ENCODE measurements at places on chromosomes 1 and 21.

DNA sequence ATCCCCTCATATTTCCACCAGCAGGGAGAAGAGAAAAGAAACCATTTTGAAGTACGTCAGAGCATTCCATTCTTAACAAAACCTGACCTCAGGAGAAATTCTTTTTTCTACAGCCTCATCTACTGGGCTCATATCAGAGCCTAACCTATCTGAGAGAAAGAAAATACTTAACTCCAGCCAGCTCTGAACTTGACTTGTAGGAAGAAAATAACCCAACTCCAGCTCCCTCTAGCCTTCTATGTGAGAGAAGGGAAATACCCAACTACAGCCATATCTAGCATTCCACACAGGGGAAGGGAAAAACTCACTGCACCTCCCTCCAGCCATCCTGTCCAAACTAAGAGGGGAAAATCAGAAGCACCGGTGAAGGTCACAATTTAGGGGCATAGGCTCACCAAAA lies 57.7 kb downstream of the SPATA6 start:
- DNase-seq, result no peak

DNA sequence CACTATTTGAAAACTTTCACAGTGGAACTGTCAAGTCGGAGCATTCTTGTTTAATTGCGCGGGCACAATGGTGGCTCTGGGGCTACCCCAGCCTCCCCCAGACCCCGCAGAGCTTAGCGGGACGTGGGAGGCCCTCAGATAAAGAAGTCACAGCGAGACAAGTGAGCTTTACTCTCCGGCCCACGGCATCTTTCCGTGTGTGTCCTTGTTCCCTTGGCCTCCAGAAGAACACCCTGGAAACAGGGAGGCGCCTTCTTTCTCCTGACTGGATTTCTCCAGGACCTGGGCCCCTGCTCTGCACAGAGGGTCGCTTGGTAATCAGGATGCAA lies 382.8 kb downstream of the RRAGC start:
- DNase-seq, result no peak

- peak; percentile 16 for DNase-seq
These were observed 865 bp upstream of the PTPN22 start for GRCh38 chr1:113872219-113872935.

GRCh38 chr1:116483481-116484309 lies 87.1 kb downstream of the CD58 start:
- DNase-seq, result no peak

GRCh38 chr1:31019401-31019800 lies 46.1 kb downstream of the PUM1 start:
- DNase-seq, result no peak

DNA sequence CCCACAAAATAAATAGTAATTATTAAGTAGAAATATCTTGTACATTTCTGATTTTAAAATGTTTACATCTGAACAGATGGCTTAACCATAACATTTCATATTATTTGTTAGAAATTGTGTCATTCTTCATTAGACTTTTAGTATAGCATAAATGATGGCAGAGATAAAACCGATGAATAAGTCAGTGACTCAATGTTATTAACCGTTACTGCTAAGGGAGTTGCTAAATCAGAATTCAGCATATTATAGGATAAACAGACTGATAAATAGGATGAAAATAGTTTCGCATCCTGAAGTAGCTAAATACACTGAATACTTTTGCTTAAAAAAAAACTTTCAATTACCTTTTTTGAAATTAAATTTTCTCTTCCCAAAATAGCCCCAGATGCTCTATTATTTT lies 610.6 kb upstream of the ZP4 start:
- DNase-seq, result no peak

- DNase-seq, result peak; percentile 26
These were observed 39.3 kb downstream of the PLEKHA6 start for GRCh38 chr1:204320382-204320804.

DNA sequence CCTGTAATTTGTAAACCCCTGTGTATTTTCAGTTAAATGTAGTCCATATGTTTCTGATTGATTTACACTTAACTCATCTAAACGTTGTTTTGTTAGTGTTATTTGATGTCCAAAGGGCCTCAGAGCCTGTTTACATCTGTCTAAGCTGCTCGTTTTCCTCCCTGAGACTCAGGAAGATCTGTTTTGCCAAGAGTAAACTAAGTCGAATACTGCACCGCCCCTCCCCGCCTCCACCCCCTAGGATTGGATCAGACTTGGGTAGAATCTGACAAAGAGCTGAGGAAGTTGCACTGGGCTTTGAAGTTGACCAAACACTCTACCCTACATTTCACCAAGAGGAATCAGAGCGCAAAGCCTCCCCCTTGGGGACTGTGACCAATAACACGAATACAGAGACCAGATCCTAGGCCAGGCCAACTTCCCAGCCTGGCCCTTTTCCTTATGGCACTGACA lies 206.9 kb upstream of the LMO4 start:
- no peak for DNase-seq

DNA sequence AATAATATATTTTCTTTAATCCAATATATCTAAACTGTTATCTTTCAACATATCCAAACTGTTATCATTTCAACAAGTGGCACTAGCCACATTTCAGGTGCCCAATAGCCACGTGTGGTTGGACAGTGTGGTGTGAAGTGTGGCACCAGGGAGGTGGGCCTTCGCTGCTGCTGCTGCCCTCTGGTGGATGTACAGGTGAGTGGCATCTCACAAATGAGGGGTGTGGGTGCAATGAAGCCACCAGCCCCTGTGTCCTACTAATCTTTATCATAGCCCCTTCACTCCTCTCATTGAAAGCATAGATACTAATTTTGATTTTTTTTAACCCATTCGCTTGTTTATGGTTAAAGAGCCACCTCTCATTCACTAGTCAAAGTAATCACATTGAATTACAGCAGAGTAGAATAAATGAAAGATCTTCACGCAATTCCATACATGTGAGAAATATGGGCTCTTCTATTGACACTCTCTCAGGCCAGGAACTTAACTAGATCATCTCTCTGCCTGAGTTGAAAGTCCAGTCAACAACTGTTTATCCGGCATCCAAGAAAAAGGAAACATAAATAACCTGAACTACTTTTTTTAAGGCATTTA lies 499.2 kb downstream of the OMA1 start:
- DNase-seq, result peak; percentile 18

- DNase-seq, result no peak
These were observed 310.2 kb downstream of the PTPRU start for GRCh38 chr1:29546496-29546895.

- no peak for DNase-seq
These were observed 4.7 kb upstream of the CD160 start for GRCh38 chr1:145714524-145715111.
